GM13976 (cell line): ENCODE measurements at places on chromosomes 11 and 22.
A peak's percentile ranks its signal among the peaks of the same experiment; 100 is the strongest.

DNA sequence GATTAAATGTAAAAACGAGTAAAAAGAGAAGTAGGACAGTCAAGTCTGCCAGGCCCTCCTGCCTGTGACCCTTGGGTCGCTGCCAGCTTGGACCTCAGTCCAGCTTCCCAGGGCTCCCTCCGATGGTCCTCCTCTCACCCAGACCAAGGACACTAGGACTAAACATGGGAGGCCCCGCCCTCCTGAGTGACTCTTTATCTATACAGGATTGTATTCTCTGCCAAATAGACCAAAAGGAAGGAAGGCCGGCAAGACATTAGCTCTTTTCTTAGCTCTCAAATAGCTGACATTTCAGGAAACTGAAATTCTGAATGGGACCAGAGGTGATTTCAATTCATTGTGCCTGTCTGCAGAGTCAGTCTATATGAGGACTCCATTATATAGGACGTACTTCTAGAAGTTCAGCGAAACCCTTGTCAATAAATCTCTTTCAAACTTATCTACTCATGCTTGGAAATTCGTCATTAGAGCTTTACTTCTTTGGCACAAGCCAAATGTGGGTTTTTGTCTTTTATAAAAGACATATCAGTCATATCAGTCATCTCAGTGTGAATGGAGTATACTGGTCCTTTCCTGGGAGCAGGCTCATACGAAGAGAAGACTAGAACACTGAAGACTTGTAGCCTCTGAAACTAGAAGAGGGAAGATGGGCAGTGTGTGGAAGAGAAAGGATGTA, 28.5 kb downstream of the ADORA2A start:
- no peak for DNase-seq

GRCh38 chr11:2122907-2123627, 16.1 kb downstream of the IGF2 start:
- DNase-seq: no peak

DNA sequence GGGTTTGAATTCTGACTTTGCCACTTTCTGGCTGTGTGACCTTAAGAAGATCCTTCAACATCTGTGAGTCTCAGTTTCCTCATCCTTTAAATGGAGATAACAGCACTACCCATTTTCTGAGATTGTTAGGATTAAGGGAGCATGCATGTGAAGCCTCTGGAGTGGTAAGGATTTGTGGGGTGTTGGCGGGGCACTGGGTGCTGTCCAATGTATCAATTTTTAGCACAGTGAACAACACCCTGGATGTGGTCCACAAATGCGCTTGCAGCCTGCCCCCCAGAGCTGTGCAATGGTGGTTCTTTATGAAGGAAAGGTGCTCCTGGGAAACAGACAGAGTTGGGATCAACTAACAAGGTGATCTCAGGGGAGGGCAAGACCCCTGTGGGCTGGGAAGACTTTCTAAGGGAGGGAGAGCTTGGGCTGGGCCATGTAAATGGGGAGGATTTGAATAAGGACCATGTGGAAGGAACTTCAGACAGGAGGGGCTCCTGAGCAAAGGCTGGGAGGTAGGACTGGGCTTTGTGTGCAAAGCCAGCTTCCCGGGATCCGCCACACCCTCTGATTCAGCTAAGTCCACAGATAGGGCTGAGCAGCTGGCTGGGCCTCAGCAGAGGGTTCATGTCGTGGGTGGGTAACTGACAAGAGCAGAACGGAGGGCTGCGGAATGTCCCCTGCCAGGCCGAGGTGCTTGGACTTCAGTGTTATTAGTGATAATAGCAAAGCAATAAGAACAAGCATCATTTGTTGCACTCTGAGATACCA, 22.7 kb upstream of the RASD2 start:
- no peak for DNase-seq

GRCh38 chr11:46808799-46809431, 37.2 kb downstream of the CKAP5 start:
- no peak for DNase-seq

- no peak for DNase-seq
These were observed 20.3 kb downstream of the NEAT1 start for GRCh38 chr11:65442842-65443331.

GRCh38 chr11:29432719-29433325, 584.0 kb downstream of the KCNA4 start:
- DNase-seq: peak; percentile 22

DNA sequence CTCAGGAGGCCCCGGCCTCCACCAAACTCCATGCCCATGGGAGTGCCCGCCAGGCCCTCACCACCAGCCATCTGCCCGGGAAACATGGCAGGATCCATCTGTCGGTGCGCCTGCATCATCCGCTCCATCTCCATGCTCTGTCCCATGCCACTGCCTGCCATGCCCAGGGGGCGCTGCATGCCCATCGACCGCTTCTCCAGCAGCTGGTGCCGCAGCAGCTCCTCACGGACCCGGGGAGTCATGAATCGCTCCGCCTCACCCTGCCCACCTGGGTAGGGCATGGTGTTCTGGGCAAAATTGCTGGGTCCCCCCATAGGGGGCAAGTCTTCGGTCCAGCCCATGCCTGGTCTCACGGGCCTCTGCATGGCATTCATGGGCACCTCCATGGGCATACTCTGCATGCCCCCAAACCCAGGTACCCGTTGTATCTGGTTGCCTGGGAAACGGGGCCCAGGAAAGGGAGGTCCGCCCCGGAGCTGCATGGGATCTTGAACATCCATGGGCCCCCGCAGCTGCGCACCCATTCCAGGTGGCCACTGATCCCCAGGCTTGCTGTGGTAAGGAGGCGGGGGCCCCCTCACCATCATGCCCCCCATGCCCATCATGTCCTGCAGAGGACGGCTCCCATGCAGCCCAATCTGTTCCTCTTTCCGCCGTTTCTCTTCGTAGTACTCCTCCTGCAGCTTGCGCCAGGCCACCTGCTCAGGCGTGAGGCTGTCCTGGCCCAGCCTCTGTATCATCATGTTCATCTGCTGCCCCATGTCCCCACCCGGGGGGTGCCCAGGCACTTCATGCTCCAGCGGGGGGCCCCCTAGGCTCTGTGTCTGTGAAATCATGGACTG, 18.0 kb downstream of the CXCR5 start:
- DNase-seq: no peak

- DNase-seq: no peak
These were observed 887 bp downstream of the IRF7 start for GRCh38 chr11:614623-615503.

- peak; percentile 60 for DNase-seq
These were observed 12.7 kb downstream of the C11orf91 start for GRCh38 chr11:33687733-33688479.

DNA sequence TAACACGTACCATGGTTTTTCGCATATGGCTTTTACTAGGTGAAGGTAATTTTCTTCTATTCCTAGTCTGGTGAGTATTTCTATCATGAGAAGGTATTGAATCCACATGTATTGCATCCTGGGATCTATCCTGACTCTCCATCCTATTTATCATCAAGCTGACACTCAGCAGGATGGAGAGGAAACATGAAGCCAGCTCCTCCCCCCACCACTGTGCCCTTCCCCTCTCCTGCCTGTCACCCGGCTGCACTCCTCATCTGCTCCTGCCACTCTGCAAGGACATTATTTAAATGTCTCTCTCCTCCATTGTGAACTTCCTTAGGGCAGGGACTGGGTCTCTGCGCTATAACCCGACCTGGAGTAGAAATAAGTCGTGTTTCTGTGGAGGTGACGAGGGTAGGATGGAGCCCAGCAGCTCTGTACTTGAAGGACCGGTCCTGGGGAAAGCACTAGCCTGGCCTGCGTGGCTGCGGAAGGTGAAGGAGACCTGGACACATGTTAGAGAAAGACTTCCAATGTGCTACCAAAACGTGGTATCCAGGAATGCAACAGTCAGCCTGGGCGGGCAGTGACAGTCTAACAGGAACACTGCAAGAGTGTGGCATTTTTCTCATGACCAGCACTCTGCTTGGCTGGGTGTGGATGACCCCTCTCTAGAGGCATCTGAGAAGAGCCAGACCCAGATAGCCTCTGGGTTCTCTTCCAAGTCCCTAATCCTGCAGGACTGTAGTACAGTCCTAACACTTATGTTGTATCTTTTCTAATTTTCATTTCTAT, 111.2 kb downstream of the MICAL3 start:
- no peak for DNase-seq

- DNase-seq: no peak
These were observed 5.7 kb downstream of the LRP4 start for GRCh38 chr11:46912526-46913150.

DNA sequence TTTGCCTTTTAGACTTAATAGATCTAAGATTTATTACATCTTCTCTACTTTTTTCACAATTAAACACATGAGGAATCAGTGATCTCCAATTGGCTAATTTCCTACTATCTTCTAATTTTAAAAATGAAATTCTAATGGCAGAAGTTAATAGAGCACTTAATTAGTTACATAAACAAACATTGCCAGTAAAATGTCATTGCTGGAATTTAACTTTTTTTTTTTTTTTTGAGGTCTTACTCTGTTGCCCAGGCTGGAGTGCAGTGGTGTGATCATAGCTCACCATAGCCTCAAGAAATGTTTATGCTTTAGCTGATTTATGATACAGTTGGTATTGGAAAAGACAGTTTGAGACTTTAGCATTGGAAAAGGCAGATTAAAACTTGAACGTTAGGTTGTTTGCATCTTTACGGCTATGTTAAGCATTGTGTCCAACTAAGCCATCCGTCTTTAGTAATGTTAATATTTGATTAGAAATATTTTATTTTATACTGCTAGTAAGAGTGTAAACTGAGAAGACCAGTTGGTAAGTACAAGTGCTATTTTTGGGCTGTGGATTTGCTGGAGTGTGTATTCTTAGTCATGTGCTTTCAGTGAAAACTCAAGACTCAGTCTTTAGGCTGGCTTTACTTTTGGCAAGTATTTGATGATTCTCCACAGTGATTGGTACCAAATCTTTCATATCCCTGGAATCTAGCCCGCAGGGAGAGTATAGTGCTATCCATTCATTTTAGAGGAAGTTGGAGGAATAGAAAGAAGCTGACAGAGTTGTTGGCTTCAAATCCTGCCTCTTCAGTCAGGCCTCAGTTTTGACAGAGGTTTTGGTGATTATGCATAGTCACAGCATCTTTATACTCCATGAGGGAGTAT, 4.5 kb downstream of the ANO5 start:
- no peak for DNase-seq

GRCh38 chr11:101346591-101346990, 217.0 kb upstream of the PGR start:
- no peak for DNase-seq

DNA sequence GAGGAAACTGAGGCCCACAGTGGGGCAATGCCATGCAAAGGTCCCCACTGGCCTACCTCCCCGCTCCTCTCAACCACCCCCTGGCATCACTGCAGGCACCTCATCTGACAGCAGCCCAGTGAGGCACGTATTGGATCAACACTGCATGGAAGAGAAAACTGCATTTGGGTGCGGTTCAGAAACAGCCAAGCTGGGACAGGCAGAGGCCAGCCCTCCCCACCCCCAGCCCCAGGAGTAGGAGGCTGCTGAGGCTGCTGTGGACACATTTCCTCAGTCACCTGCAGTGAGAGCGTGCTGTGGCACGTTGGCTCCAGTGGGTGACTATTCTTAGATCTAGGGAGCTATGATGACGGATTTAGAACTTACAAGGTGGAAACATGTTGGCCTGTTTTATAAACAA, 63.7 kb downstream of the KCNC1 start:
- no peak for DNase-seq

- DNase-seq: no peak
These were observed 16.9 kb downstream of the C11orf86 start for GRCh38 chr11:66992041-66992440.

- DNase-seq: no peak
These were observed 878.1 kb downstream of the BRD1 start for GRCh38 chr22:48949375-48950149.

- no peak for DNase-seq
These were observed 108.0 kb downstream of the MAML2 start for GRCh38 chr11:96234866-96235441.

DNA sequence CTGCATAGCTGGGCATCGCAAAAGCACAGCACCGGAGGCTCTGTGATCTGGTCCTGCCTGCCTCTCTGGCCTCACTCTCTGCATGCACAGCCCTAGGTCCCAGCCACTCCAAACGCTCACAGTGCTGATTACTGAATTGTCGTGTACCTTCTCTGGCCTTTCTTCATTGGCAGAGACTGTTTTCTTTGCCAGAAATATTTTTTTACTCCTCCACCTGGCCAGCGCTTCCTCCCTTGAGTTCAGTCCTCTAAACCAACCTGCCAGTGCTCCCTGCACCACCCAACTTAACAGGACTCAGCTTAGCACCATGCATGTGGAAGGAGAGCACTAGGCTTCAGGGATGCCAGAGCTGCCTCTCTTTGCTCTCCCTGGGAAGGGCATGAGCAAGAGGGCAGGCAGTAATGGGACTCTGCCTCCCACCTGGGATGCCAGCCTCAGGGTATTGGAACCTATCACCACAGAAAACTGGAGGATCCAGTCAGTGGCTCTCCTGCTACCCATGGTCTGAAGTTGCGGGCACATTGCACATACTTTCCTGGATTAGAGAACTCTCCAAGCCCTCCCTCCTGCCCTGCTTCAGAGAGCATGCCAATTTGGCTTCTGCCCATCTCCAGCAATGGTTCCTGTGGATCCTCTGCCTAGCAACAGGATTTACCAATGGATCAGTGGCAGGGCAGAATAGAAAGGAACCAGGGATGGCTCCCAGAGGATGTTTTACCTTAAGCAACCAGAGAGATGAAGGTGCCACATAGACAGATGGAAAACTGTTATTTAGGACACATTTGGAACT, 37.0 kb upstream of the GNAZ start:
- DNase-seq: no peak

DNA sequence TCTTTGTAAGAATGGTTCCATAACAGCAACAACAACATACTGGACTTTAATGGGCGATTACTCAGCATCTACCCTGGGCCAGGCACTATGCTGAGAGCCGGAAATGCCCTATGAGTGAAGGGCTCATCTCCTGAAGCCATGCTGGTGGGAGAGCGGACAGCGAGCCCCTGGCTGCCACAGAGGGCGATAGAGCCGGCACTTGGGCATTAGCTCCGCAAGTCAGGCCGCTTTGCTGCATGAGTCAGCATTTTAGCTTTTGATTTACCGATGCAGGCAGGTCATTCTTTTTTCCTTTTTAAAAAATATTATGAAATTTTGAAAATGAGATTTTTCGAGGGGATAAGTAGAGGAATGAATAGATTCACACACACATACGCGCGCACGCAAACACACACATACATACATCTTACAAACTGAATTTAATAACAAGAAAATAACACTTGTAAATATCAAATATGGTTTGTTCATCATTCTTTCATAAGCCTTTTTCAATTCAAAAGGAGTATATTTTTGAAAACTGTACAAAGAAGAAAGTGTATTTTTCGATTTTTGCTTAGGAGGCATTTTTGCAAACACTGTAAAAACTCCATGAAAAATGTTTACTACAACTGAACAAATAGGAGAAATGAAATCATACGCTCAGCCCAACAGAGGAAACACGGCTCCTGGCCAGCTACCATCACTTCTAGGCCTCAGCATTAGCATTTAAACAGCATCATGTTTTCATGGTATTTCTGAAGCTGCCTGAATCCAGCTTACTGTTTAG, 667.3 kb downstream of the OPCML start:
- no peak for DNase-seq

DNA sequence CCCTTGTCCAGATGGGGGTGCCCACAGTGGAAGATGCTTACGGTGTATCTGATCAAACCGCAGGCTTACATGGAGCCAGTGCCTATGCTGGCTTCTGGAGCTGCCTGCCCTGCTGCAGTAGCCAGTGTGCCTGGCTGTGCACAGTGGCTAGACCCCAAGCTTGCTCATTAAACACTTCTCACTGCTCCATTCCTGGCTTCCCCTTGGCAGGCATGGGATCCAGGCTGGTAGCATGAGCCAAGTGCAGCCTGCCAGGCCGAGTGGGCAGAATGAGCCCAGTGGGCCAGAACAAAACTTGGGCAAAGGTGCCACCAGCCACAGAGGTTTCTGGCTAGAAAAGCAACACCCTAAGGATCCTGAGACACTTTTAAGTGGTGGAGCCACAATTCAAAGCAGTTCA, 55.4 kb upstream of the B3GNT6 start:
- DNase-seq: no peak
